Adipocyte (in vitro differentiated cells): ENCODE measurements at places on chromosomes 6 and 20.

DNA sequence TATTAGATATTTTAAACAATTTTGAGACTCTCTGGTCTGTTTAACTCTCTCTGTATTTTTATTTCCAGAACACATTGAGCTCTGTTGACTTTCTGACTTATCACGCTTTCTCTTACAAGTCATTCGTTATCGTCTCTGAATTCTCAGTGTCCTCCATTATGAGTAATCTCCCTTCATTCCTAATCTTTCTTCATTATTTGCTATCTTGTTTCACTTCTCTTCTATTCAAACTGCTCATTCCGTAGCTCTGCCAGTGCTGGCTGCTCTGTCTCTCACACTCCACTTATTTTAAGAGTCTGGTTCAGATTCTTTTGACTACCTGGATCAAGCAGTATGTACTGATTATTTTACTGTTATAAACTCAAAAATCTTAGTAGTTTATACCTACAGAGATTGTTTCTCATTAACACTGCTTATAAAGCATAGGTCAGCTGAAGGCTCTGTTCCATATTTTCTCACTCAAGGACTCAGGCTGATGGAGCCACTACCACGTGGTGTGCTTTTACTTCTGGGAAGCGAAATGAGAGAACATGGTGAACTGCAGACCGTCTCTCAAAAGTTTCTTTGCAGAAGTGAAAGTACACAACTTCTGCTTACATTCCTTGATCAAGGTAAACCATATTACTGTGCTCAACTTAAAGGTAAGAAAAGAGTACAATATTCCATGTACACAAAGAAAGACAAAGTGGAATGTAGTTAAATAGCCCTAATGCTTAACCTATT is 485.2 kb downstream of the GRIK2 start:
- no peak for DNase-seq

- DNase-seq = no peak
These were observed 8.5 kb downstream of the JARID2 start for GRCh38 chr6:15254070-15254975.

DNA sequence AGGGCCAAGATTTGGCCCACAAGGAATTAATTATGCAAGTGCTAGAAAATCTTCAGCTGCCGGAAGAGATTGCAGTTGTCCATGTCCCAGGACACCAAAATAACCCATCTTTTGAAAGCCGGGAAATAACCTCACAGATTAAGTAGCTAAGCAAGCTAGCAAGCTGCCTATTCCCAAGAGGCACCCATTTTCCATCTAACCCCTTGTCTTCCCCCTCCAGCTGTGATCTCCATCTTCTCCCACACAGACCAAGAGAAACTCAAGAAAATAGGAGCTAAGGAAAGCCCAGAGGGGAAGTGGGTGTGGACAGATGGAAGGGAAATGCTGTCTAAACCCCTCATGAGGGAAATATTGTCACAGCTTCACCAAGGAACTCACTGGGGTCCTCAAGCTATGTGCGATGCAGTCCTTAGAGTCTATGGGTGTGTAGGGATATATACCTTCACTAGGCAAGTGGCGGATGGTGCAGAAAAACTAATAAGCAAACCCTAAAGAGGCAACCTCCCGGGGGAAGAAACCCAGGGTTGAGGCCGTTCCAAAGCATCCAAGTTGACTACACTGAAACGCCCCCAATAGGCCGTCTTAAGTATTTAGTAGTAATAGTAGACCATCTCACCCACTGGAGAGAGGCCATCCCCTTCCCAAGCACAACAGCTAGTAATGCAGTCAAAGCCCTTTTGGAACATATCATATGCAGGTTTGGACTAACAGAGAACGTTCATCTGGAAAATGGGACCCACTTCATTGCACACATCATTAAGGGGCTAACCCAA is 64.3 kb upstream of the PRSS16 start:
- no peak for DNase-seq

DNA sequence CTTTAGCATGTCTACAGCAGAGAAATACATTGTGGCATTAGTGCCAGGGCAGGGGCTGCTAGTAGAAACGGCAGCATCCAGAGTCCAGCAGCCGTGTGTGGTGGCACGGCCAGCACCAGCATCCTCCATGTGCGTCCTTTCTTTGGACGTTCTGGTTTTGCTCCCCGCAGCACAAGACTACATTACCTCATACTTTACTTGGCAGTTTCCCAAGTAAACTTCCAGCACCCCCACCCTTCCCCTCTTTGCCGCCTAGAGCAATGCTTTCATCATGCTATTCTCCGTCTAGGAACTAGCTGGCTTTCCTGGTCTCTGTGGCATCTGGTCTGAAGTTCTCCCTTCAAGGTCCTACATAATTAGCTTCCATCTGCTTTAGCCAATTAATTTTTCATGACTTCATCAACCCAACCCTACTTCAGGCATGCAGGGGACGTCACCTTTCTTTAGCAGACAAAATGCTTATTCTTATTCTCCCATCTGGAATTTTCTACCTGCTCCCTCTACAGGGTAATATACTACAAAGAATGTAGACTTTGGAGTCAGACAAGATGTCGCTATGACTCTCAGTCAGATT is 67.6 kb downstream of the BLOC1S5 start:
- peak; percentile 63 for DNase-seq

DNA sequence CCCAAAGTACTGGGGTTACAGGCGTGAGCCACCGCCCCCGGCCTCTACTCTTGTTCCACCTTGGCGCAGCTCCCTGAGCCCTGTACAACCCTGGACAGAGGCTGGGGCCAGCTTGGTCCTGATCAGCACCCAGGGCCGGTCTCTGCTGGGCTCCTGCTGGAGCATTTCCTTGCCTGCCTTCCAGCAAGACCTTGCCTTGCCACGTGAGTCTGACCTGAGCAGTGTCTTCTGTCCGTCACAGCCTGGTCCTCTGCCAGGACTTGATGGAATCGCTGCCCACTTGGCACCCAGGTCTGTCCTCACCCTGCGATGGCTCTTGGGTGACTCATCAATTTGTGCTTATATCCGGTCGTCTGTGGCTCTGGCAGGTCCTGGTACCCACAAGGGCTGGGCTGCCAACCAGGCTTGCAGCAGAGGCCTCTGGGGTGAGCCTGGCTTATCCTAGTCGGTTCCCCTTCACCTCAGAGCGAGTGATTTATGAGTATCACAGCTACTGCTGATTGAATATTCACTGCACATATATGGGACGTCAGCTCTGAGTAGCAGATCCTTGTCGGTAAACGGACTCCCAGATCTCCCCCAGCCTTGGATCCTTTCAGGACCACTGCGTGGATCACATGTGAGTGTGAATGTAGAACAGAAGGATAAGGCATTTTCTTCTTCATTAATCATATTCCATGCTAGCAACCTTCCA is 10.1 kb upstream of the SULF2 start:
- peak; percentile 2 for DNase-seq

GRCh38 chr6:33216117-33216649 is 7.9 kb downstream of the RING1 start:
- DNase-seq = no peak

GRCh38 chr6:128632131-128632530 is 111.7 kb upstream of the PTPRK start:
- no peak for DNase-seq

DNA sequence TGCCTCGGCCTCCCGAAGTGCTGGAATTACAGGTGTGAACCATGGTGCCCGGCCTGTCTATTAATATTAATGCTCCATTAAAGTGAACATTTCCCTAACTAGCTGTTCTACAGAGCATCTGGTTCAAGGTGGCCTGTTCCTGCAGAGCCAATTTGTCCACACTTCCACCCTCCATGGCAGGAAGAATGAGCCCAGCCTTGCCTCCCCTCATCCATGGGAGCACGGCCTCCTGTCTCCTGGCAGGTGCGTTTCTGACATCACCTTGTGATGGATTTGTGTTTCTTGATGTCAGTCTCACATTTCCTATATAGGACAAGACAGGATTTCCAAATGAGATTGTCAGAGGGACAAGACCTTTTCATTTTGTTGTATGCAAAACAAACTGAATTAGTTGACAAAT is 105.7 kb upstream of the FRMD1 start:
- no peak for DNase-seq

GRCh38 chr6:818196-818595 is 125.3 kb upstream of the EXOC2 start:
- no peak for DNase-seq

- DNase-seq = peak; percentile 85
These were observed 88.5 kb downstream of the LY86 start for GRCh38 chr6:6676910-6677441.

- DNase-seq = no peak
These were observed 123.2 kb upstream of the THEMIS start for GRCh38 chr6:128024046-128024445.

DNA sequence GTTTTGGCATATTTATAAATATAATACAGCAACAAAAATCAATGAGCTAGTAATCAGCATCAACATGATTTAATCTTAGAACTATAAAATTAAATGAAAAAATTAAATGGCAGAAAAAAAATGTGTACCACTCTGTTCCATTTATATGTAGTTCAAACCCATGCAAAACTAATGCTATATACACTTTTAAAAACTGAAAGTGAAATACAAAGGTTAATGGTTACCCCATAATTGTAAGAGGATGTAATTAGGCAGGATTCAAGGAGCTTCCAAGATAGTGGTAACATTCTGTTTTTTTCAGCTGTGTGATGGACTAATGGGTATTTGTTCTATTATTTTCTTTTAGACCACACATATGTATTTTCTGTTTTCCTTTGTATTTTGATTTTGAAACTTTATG is 492.1 kb downstream of the UTRN start:
- DNase-seq = no peak

DNA sequence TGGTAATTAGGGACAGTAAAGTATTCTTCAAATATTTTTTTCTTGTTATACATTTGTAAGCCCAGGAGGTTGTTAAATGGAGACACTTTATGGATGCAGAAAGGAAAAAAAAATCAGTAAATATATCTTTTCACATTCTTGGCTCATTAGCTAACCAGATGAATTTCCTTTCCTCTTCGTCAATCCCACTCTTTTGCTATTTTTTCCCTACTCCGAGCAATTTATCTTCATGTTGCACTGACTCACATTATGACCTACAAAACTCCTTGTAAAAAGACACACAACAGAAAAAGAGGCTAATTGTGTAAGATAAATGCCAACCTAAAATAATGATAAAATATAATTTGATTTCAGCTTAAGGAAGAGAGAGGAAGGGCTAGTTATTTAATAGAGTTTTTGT is 472.9 kb upstream of the ZNF337 start:
- peak; percentile 8 for DNase-seq

- no peak for DNase-seq
These were observed 325.6 kb downstream of the PTPRT start for GRCh38 chr20:42864116-42864515.

GRCh38 chr6:148179786-148180185 is 162.9 kb upstream of the SASH1 start:
- peak; percentile 81 for DNase-seq

DNA sequence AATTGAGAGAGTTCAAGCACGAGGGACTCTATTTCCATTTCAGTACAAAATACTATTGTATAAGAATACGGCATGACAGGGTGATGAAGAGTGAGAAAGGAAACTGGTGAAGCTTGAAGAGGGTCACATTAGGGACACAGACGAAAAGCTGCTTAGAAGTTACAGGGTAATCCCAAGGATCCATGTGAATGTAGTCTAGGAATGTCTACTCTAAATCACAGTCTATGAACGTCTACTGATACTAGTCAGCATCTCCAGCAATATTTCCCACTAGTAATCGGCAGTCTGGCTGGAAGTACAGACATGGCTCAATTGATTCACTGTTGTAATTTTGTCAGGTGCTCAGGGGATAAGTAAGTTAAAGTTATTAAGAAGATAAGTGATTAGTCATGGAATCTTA is 156.4 kb downstream of the ASCC3 start:
- DNase-seq = no peak

- no peak for DNase-seq
These were observed 4.5 kb upstream of the ZKSCAN3 start for GRCh38 chr6:28345201-28345600.

DNA sequence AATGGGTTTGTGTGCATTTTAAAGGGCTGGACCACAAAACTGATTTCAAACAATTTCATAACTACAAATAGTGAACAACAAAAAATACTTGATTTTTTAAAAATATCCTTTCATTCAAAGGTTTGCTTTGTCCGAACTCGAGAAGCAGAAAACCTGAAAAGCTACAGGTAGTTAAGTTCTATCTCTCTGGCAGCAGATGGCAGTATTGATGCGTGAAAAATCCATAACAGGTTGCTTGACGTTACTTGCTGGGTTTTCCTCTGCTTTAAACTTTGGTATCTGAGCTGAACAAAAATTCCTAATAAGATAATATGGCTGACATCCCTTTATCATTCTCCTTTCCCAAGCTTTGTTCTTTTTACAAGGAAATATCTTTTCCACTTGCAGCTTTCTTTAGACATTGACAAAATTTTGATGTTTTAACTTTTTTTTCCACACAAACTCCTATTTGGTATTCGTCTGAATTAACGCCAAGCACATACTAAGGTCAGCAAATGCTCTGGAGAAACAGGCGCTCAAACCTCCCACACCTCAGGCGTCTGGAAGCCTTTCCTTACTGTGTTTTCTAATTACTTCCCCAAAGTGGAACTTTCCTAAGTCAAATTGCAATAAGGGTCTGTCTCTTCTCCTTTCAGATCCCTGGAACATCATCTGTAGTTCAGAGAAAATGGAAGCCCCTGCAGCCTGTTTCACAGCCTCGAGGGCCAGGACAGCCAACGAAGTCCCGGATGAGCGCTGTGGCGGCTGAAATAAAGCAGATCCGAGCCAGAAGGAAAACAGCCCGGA is 50.3 kb upstream of the GFRAL start:
- DNase-seq = peak; percentile 83

- peak; percentile 10 for DNase-seq
These were observed 15.2 kb downstream of the CTCFL start for GRCh38 chr20:57509665-57510237.
